ENCODE measurements at places on chromosomes 5 and 9. TPM values are rescaled to one million over a fixed set of nuclear protein-coding genes. Genes with fewer than 3 reads are reported as not detected.
A peak's percentile ranks its signal among the peaks of the same experiment; 100 is the strongest.

Gene GPR21
- 1.9 TPM for total RNA-seq

Gene FREM1
- 31.4 TPM for total RNA-seq

Gene SAXO1
- total RNA-seq = not detected

Gene SLC22A4
- 25.5 TPM for total RNA-seq

DNA sequence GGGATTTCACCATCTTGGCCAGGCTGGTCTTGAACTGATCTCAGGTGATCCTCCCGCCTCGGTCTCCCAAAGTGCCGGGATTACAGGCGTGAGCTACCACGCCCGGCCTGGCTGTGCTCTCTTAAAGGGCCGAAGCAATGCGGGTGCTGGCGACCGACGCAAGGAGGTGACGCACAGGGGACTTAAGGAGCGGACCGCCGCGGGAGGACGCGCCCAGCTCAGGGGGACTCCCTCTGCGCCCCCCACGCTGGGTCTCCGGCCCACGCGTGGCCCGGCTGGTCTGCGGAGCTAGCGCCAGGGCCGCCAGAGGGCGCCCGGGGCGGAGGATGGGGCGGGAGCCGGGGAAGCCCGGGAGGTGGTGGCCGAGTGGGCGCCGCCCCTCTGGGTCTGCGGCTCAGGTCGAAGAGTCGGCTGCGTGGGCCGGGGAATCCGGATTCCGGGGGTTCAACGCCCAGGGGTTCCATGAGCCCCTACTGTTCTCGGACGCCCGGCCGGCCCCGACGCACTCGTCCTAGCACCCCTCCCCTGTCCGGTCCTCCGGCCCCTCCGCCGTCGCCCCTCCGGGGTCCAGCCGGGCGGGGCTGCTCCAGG lies 502 bp upstream of the CERCAM start:
- DNase-seq = peak; percentile 78

DNA sequence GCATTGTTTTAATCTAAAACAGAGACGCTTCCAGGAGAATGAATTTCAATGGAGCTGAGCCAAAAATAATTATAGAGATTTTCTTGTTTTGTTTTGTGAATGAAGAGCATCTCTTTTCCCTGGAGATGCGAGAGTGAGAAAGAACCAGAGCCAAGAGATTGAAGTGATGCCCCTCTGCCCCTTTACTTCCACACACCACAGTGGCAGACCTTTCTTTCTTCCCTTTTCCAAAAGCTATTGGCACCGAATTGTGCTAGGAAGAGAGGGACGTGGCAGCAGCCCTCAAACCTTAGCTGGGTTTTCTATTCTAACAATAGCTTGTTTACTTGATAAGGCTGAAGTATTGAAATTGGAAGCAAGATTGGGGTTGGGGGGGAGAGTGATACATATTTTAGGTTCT lies 133.0 kb upstream of the TMEM161B start:
- no peak for DNase-seq

- DNase-seq = no peak
These were observed 80.4 kb downstream of the ALDH7A1 start for GRCh38 chr5:126514558-126515141.

DNA sequence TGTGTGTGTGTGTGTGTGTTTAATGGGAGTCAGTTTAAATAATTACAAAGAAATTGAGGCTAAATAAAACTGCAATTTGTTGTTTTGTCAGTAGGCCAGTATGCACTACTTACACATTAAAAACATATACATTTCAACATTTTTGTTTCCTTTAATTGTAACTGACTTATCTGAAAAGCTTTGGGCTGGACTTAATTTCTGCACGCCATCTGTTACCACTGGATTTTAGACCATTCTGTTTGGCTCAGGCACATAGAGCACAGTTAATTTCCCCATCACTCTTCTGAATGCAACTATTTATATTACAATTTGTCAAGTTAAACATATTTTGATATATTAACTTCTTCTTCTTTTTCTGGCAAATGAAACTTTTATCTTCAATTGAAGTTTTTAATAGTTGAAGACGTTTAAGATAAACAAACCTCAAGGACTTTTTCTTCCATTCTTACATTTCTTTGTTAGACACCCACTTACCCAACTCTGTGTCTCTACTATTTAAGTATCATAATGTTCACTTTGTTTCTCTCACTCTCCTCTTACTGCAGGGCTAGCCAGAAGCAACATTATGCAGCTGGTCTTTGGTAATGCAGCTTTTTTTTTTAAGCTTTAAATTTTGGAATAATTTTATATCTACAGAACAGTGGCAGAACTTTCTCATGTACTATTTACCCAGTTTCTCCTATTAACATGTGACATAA lies 253.4 kb upstream of the ANKH start:
- no peak for DNase-seq

GRCh38 chr5:106658150-106658549 lies 1012.6 kb downstream of the EFNA5 start:
- DNase-seq = no peak

DNA sequence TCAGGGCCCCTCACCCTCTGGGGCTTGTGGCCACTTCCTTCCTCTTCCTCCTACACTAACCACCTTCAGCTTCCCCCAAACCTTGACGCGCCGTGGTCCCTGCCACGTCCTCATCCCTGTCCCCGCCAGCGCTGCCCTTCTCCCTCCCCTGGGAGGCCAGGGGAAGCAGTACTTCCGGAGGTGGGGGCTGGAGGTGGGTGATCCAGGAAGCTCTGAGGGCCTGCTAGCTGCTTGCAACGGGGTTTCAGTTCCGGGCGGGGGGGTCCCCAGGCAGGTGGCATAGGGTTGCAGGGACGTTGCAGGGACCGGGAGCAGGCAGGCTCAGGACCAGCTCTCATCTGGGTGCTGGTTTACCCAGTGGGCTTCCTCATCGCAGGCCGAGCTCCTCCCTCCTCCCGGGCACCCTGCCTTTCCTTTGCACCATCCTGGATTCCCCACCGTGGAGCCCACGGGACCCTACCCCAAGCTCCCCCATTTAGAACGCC lies 70.0 kb downstream of the RXRA start:
- DNase-seq = peak; percentile 79

DNA sequence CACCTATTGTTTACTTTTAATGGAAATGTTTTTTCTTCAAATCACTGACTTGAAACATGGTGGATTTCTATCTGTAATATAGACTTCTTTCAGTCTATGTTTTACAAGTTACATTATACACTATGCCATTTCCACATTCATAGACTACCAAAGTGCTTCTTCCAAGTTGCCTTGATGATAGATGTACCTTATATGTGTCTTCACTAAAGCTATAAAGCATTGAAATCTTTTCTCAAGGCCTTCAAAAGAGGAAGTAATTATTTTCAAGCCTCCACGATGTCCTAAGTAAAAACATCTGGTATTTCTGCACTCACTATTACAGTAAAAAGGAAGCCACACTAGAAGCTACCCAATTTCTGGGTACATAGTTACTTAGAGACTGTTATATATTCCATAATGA lies 113.3 kb downstream of the FGF10 start:
- DNase-seq = no peak

- no peak for DNase-seq
These were observed 147.3 kb downstream of the SGCD start for GRCh38 chr5:156474251-156474650.

DNA sequence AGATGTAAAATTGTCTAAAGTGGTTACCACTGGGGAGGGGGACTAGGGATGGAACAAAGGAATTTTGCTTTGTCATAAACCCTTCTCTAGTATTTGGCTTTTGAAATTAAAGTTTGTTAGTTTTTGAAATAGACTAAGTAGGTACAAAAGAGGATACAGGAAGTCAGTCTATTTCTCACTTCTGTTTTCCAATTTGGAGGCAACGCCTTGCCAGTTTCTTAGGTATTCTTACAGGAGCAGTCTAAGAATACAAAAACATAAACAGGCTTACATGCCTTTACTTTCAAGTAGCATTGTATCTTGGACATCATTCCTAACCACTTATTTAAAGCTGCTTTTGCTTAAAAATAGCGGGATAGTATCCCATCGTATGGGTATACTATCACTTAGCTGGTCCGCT lies 34.4 kb downstream of the ALG2 start:
- no peak for DNase-seq

DNA sequence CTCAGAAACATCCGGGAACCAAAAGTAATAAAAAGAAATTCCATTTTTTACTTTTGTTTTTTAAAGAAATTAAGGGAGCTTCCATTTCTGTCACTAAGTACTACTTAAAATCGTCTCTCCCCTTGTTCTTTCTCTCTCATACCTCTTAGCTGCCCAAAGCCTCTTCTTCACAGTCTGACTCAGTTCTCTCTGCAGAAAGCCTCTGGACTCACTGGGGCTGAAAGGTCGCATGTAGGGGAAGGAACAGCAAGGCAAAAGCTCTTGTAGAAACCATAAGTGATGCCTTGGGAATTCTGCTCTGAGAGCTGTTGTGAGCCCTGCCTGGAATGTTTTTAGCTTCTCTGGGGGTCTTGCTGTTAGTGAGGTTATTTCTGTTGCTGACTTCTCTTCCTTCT lies 100.8 kb upstream of the RANBP3L start:
- DNase-seq = no peak

GRCh38 chr5:83473346-83474160 lies 2.0 kb downstream of the VCAN start:
- DNase-seq = peak; percentile 79

DNA sequence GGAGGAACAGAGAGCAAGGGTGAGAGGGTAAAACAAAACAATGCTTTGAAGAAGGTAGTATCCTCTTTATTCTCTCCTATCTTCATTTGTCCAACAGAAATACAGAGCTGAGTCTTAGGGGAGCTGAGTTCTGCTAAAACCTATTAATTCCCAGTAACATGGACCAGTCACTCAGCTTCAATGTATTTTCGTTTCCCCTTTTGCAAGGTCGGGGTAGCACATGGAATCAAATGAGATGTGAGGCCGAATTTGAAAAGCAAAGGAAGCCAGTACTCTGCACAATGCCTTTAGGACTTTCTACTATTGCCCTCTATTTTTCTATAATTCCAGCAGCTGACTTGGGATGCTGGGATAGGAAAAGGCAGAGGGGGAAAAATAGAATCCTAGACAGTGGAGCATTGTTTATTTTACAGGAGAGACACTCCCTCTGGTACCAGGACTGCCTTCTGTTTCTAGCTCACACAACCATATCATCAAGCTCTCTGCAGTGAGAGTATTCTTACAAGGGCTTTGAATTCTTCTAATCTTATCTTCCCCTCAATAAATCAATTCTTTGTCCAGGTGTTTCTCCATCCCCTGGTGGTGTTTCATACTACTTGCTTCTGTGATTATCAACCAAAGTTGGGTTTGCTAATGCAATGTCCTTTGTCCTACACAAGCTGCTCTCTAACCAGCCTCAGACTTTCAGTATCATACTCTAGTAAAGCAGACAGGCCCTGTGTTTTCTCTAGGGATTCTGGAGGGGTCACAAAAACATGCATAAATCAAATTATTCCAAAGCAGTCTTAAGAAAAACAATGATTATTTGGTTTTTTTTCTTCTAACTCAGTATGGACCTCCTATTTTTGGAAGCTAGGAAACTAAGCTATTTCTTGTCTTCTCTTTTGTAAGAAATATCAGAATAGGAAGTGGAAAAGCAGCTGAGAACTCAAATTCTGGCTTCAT lies 341.5 kb downstream of the OSTF1 start:
- DNase-seq = no peak

- no peak for DNase-seq
These were observed 155.0 kb upstream of the PTGER4 start for GRCh38 chr5:40524677-40525076.

DNA sequence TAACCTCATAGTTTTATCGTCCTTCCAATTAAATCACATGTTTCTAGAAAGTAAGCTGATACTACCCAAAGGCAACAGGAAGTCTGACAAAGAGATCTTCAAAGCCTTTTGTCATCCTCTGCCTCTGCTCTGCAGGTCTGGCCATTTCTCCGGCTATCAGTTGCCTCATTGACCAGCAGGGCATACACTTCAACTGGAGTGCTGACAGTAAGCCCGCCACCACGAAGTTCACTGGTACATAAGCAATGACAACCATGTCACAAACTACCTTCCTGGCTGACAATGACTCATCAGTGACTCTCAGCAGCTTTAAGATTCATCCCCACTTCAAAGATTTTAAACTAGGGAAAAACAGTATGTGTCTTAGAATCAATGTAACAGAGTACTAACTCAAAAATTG lies 20.6 kb downstream of the SPTLC1 start:
- no peak for DNase-seq

DNA sequence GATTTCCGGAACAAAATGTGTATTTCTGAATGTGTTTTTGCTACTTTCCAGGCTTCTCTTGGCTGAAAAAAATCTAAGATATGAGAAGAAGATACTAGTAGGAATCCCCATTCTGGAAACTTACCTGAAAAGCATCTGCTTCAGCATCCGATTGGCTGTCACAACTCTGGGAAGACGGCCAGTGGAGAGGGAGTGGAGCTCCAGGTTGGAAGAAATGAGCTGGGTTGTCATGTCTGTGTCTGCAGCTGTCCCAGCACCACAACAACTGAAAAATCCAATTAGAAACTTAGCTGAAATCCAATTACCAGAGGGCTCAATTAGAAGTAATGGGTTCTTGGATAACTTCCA lies 3.0 kb downstream of the PSMB7 start:
- DNase-seq = no peak

- no peak for DNase-seq
These were observed 78.2 kb downstream of the BASP1 start for GRCh38 chr5:17295671-17296070.

All from Peyer's patch (tissue), 4 donors.